Esophagus squamous epithelium (tissue), 5 donors: ENCODE measurements at places on chromosomes 16 and 17. TPM values are rescaled to one million over a fixed set of nuclear protein-coding genes. Genes with fewer than 3 reads are reported as not detected.

- DNase-seq: no peak
- peaks cover 5% of the 10 kb centered on the region for H3K4me1 ChIP-seq
- H3K27ac ChIP-seq: no peak overlapping the region
- H3K27me3 ChIP-seq: no peaks in the 10 kb centered on the region
- H3K36me3 ChIP-seq: no peaks in the 10 kb centered on the region
- no peak overlapping the region for H3K4me3 ChIP-seq
Observed at GRCh38 chr17:61366076-61366714, 33.4 kb upstream of the TBX2 start.

ADCY9 gene
- total RNA-seq: 6.3 TPM

CRISPLD2 gene
- 166 TPM for total RNA-seq

DNA sequence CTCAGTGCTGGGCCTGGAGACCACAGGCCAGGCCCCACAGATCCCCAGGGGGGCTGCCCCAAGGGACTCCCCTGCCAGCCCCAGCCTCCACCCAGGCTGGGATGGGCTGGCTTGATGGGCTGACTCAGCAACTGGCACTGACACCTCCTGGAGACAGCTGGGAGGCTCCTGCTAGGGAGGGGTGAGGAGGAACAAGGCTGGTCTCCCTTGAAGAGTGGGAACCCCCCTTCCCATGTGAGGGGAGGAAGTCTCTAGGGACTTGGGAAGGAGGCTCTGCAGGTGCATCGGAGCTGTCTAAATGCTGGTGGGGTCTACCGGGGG is 10.4 kb downstream of the NHERF1 start:
- no peaks in the 10 kb centered on the region for H3K27me3 ChIP-seq
- no peak for DNase-seq
- H3K27ac ChIP-seq: peak overlapping the region; percentile 96
- H3K36me3 ChIP-seq: no peaks in the 10 kb centered on the region
- H3K4me3 ChIP-seq: peak overlapping the region; percentile 2
- H3K4me1 ChIP-seq: peaks cover 79% of the 10 kb centered on the region

- no peaks in the 10 kb centered on the region for H3K36me3 ChIP-seq
- no peak overlapping the region for H3K27ac ChIP-seq
- DNase-seq: no peak
- H3K4me3 ChIP-seq: no peak overlapping the region
Observed at GRCh38 chr16:85428899-85429775, 184.0 kb upstream of the GSE1 start.

FNDC8 gene
- not detected for total RNA-seq

DNA sequence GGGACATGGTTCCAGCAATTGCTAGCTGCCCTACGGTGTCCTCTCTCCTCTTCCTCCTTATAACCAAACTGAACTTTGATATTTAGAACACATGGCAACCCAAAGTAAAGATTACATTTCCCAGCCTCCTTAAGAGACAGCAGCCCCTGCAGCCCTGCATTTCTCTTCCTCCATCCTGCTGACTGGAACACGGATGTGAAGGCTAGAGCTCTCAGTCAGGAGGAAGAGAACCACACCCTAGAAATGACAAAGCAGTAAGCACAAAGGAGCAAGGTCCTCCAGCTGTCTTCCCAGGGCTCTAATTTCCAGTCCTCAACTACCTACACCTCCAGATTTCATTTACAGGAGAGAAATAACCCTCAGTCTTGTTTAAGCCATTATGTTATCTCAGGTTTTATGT is 10.9 kb downstream of the DYNC1LI2 start:
- peaks cover 10% of the 10 kb centered on the region for H3K36me3 ChIP-seq
- no peak overlapping the region for H3K4me3 ChIP-seq
- H3K4me1 ChIP-seq: peaks cover 36% of the 10 kb centered on the region
- DNase-seq: no peak

DNA sequence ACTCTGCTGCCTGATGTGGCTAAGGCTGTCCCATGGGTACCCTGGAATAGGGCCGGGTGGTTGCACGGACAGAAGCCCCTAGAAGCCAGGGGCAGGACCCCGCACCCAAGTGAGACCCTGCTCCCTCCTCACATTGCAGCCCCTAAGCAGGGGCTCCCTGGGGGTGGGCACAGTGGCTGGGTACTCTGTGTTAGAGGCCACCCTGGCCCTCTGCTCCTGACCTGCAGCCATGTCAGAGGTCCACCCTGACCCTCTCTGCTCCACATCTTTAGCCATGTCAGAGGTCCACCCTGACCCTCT is 2.1 kb downstream of the CBFA2T3 start:
- H3K4me1 ChIP-seq: peaks cover 24% of the 10 kb centered on the region
- no peak overlapping the region for H3K4me3 ChIP-seq
- DNase-seq: no peak
- no peaks in the 10 kb centered on the region for H3K27me3 ChIP-seq
- H3K27ac ChIP-seq: no peak overlapping the region

HID1 gene
- total RNA-seq: 3.4 TPM

EVPLL gene
- 11.1 TPM for total RNA-seq

HSD17B2 gene
- 3.2 TPM for total RNA-seq

DNA sequence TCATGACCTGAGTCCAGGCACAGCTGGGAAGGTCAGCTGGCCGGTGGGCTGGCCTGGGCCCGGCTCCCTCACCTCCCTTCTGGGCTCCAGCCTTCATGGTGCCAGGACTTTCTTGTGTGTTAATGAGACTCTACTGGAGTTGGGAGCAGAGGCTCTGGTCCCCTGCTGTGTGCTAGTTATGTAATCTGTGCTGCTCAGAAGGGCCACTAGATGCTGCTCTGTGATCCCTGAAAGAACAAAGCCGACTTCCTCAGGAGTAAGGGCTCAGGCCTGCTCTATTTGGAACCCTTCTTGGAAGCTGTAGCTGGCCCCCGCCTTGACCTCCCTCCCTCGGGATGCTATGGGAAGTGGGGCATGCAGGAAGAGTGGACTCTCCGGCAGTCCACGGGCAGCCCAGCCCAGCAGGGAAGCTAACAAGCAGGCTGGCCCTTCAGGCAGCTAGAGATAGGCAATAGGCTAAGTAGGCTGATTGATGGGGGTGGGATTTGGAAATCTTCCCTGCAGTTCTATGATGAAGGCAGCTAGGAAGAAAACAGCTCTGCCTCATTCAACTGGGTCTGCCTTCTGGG is 3.3 kb upstream of the CDK5R1 start:
- peaks cover 18% of the 10 kb centered on the region for H3K4me1 ChIP-seq
- H3K4me3 ChIP-seq: no peak overlapping the region
- no peak for DNase-seq
- H3K27me3 ChIP-seq: no peaks in the 10 kb centered on the region
